ENCODE measurements at places on chromosomes 7 and 10. TPM values are rescaled to one million over a fixed set of nuclear protein-coding genes. Genes with fewer than 3 reads are reported as not detected.

DNA sequence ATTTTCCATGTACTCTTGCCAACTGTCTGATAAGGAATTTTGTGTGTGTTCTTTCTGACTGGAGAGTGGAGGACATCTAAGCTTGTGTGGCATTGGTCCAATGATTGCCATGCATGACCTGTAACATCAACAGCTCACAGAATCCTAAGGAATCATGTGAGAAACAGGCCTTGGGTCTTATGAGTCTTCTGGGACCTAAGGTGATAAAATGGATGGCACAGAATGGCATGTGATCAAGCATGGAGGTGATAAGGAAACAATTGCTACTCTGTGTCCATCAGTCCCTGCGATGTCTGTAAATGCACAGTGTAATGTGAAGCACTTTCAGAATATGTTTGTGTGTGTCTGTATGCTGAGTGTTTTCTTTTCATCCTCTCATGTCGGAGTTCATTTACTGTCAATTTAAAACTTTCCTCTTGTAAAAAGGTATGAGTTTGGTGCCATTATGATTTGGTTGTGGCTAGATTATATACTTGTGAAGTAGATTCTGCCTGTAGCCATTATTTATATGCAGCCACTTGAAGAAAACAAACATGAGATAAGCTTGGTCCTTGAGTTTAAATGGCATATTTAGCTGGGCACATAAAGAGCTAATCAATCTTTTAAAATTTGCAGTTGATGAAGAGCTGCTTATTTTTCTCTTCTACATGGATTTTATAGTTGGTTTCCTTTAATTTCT lies 127.5 kb downstream of the VPS50 start:
- no peak for DNase-seq

DNA sequence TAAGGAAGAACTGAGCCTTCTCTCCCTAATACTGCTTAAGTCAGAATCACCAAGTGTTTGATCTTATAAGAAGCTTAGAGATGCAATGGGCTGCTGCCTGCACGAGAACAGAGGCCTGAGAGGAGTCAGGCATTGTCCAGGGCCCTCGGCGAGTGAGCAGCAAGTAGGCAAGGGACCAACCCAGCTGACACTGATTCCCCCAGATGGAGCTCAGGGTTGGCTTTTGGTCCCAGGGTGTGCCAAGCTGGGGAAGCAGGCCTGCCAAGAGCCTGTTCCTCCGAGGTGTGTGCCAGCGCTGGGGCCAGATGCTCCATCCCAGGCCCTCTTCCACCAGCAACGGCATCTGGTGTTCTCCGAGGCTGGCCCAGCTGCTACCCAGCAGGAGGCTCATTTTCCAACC lies 222.0 kb upstream of the ZMIZ1 start:
- no peak for DNase-seq

DNA sequence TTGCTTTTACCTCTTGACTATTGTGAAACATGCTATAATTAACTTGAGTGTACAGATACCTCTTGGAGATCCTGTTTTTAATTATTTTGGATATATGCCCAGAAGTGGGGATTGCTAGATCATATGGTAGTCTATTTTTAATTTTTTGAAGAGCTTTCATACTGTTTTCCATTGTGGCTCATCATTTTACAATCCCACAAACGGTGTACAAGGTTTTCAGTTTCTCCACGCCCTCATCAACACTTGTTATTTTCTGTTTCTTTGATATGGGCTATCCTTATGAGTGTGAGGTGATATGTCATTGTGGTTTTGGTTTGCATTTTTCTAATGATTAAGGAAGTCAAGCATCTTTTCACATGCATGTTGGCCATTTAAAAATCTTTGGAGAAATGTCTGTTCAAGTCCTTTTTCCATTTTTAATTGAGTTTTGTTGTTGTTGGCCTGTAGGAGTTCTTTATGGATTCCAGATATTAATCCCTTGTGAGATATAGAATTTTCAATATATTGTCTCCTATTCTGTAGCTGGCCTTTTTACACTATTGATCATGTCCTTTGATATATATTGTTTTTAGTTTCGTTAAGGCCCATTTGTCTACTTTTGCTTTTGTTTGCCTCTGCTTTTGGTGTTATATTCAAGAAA lies 7.5 kb downstream of the AGK start:
- DNase-seq: no peak

DNA sequence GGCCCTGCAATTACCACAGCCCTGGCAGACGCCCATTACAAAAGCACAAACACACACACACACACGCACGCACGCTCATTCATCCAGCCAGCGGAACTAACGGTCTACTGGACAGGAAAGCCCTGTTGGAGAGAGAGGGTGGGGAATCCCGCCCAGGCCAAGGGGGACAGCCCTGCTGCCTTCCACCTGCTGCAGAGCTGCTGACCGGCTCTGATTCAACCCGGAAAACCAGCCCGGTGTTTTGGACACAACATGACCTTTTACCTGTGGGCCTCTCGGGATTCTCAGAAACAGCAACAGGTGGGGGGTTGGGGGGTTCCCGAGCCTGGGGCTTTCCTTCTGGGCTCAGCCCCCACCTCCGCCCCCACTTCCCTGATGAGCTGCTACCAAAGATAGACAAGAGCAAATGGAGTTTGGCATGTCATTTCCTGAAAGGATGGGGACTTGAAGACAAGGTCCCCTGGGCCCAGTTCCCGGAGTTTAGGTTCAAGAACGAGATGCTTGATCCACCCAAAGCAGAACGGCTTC lies 18.5 kb upstream of the SERPINE1 start:
- DNase-seq: no peak

DNA sequence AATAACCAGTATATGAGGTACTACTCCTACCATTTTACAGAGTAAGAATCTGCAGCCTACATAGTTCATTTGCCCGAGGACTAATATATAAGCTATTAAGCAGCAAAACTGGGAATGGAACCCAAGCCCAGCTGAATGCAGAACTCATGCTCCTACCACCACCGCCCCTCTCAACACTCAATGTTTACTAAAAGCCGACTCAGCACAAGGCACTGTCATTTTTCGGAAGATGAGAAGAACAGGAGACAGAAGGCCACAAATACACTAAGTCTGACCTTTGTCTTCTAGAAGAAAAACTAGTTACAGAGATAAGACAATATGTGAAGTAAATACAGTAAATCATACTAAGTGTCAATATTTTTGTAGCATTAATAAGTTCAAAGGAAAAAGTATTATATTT lies 40.6 kb upstream of the SLIT1 start:
- no peak for DNase-seq

Gene AKR1C4
- not detected for polyA plus RNA-seq
